ENCODE measurements at places on chromosomes 5 and 9.

DNA sequence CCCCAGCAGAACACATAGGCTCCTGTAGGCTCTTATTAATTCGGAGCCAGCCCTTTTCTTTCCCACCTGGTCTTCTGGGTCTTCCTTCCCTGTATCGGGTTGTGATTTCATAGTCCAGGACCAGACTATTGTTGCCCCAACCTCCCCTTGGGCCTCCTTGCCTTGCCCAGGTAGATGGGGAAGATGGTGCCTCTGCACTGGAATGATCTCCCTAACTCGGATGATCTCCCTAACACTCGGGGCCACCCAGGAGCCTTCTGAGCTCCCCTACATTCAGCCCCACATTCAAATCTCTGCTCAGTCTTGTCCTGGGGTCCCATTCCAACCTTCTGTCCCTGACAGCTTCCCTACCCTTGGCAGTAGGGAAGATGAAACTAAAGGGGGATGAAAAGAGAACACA lies 2.7 kb upstream of the IRF1 start:
- H3K4me3 ChIP-seq, result no peak overlapping the region
- no peak overlapping the region for H3K27ac ChIP-seq
- H3K27me3 ChIP-seq, result peaks cover 39% of the 10 kb centered on the region
- peaks cover 22% of the 10 kb centered on the region for H3K4me1 ChIP-seq

DNA sequence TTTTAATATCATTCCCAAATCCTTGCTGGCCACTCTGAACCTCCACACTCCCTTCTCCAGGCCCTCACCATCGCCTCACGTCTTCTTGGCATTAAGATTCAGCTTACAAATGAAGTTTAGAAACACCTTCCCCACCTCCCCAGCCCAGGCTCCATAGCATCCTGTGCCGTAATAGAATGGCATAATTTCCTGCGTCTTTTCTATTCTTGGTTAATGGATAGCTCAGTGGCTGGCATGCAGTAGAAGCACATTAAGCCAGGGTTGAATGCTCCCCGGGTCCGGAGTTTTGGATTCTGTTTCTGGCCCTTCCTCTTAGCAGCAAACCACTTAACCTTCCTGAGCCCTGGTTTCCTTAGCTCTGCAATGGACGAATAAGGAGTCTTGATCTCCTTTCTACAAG lies 13.8 kb downstream of the WWC1 start:
- peaks cover 10% of the 10 kb centered on the region for H3K27me3 ChIP-seq
- no peaks in the 10 kb centered on the region for H3K36me3 ChIP-seq
- H3K27ac ChIP-seq, result no peak overlapping the region
- no peak overlapping the region for H3K4me3 ChIP-seq

- H3K27ac ChIP-seq, result no peak overlapping the region
- peaks cover 18% of the 10 kb centered on the region for H3K4me1 ChIP-seq
- H3K4me3 ChIP-seq, result peak overlapping the region; percentile 70
- no peaks in the 10 kb centered on the region for H3K36me3 ChIP-seq
- H3K27me3 ChIP-seq, result peaks cover 70% of the 10 kb centered on the region
- peak; percentile 87 for DNase-seq
Measured at GRCh38 chr9:107487521-107488374, 1.8 kb downstream of the KLF4 start.

DNA sequence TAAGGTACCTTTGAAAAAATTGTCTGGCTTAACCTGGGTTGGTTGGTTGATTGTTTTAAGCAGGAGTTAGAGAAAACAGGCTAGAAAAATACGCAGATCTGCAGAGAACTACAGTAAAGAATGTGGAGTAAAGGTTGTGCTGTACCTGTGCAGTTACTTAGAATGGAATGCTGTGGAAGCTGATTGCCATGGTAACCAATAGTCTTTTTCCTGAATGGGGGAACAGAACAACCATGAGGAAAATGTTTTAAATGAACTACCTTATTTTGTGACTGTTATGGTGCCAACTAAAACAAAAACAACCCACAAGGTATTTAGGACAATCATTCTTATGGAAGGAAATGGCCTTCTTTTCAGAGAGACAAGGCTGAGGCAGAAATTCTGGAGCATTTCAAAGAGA lies 4.8 kb upstream of the HOMER1 start:
- H3K27me3 ChIP-seq, result no peaks in the 10 kb centered on the region
- peaks cover 5% of the 10 kb centered on the region for H3K4me1 ChIP-seq
- peak; percentile 64 for DNase-seq
- H3K36me3 ChIP-seq, result no peaks in the 10 kb centered on the region
- H3K4me3 ChIP-seq, result no peak overlapping the region

DNA sequence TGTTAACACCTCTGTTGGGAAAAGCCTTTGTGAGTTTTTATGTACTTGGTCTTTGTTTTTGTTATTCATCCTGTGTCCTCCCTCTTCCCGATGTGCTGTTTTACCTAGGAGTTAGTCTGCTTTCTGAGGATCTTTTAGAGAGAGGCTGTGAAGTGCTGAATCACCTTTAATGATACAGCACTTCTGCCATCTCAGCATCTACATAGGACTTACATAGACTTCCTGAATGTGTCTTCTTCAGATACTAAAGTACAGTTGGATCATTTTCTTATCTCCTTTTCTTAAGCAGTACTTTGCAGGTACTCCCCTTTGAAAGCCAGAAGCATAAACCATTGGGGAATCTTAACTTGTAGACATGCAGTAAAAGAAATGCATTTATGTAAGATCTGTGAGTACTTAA lies 31.5 kb downstream of the OTULIN start:
- peak; percentile 52 for DNase-seq
- H3K36me3 ChIP-seq, result peaks cover 20% of the 10 kb centered on the region
- no peak overlapping the region for H3K27ac ChIP-seq
- H3K4me3 ChIP-seq, result no peak overlapping the region
- H3K4me1 ChIP-seq, result peaks cover 15% of the 10 kb centered on the region

GRCh38 chr5:142245786-142246185 lies 79.0 kb downstream of the SPRY4 start:
- no peaks in the 10 kb centered on the region for H3K27me3 ChIP-seq
- no peak overlapping the region for H3K4me3 ChIP-seq
- H3K36me3 ChIP-seq, result no peaks in the 10 kb centered on the region
- no peak overlapping the region for H3K27ac ChIP-seq

DNA sequence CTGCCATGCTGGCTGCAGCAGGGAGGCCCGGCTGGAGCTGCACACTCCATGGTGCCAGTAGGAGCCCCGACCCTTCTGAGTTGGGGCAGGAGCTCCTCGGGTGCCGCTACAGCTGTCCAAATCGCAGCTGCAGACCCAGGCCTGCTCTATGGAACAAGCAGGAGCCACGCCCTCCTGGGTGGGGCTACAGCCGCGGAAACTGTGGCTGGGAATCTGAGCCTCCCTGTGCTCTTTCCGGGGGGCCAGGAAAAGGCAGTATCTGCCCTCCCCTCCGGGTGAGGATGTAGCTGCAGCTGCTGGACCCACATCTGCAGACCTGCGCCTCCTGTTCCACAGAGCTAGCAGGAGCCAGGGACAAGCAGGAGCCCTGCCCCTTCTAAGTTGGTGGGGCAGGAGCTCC lies 278.9 kb upstream of the ACTBL2 start:
- no peak overlapping the region for H3K4me3 ChIP-seq
- no peaks in the 10 kb centered on the region for H3K27me3 ChIP-seq
- H3K4me1 ChIP-seq, result no peaks in the 10 kb centered on the region
- H3K36me3 ChIP-seq, result no peaks in the 10 kb centered on the region

- no peak for DNase-seq
- no peaks in the 10 kb centered on the region for H3K27me3 ChIP-seq
- H3K4me3 ChIP-seq, result no peak overlapping the region
- no peaks in the 10 kb centered on the region for H3K36me3 ChIP-seq
- peaks cover 7% of the 10 kb centered on the region for H3K4me1 ChIP-seq
- no peak overlapping the region for H3K27ac ChIP-seq
Measured at GRCh38 chr9:83435301-83435700, 102.9 kb downstream of the FRMD3 start.

DNA sequence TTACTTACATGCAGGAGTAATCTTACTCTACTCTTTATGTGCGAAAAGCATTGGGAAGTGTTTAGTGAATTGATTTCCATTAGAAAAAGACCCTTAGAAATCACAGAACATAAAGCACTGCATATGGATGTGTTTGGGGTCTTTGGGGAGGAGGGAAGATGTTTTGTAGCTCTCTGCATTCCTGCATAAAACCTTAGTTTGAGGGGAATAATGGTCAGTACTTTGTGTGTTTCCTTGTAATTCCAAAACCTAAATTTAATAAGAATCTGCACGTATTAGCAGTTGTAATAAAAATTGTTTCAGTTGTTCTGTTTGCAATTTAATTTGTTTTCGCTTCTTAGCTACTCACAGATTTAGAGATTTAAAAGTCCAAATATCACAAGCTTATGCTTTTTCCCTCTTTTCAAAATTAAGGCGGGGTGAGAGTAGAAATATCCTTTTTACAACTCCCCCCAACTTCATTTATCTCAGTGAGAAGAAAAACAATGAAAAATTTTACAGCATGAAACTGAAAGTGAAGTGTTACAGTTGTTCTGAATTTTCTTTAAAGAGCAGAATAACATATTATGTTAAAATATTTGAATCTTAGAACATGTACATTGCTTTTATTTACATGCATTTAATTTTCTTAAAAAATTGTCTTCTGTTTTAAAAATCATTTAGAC lies 143.8 kb downstream of the SMARCA2 start:
- peak; percentile 56 for DNase-seq
- H3K36me3 ChIP-seq, result no peaks in the 10 kb centered on the region
- no peaks in the 10 kb centered on the region for H3K27me3 ChIP-seq

GRCh38 chr5:34467436-34467835 lies 188.7 kb upstream of the RAI14 start:
- DNase-seq, result no peak
- H3K36me3 ChIP-seq, result no peaks in the 10 kb centered on the region
- H3K4me1 ChIP-seq, result no peaks in the 10 kb centered on the region
- no peaks in the 10 kb centered on the region for H3K27me3 ChIP-seq
- H3K4me3 ChIP-seq, result no peak overlapping the region
- no peak overlapping the region for H3K27ac ChIP-seq

- peaks cover 45% of the 10 kb centered on the region for H3K27me3 ChIP-seq
- H3K36me3 ChIP-seq, result no peaks in the 10 kb centered on the region
- H3K27ac ChIP-seq, result no peak overlapping the region
- peak; percentile 92 for DNase-seq
- H3K4me1 ChIP-seq, result peaks cover 26% of the 10 kb centered on the region
Measured at GRCh38 chr5:171418316-171418981, 998 bp upstream of the FGF18 start.

GRCh38 chr9:97596906-97597305 lies 36.3 kb downstream of the TSTD2 start:
- DNase-seq, result no peak
- no peaks in the 10 kb centered on the region for H3K4me1 ChIP-seq
- H3K4me3 ChIP-seq, result no peak overlapping the region
- H3K27ac ChIP-seq, result no peak overlapping the region
- H3K36me3 ChIP-seq, result no peaks in the 10 kb centered on the region
- no peaks in the 10 kb centered on the region for H3K27me3 ChIP-seq

DNA sequence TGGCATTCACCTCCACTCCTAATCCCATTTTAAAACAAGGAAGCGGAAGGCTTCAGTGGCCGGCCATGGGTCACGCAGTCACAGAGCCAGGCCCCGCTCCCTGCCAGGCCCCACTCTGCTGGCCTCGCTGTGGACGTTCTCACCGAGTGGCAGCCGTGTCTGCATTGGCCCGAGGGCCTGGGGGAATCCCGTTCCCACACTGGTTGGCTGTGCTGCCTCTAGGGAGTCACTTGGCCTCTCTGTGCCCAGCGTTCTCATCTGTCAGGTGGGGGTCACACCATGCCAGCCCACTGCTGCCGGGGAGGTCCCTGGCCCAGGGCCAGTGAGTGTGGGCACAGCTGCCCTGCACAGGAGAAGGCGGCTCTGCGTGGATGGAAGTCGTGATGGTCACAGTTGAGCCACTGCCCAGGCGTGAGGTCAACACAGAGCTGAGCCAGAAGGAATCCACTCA lies 13.4 kb upstream of the SLC9A3 start:
- DNase-seq, result no peak
- no peak overlapping the region for H3K4me3 ChIP-seq
- no peaks in the 10 kb centered on the region for H3K27me3 ChIP-seq
- no peaks in the 10 kb centered on the region for H3K4me1 ChIP-seq
- H3K36me3 ChIP-seq, result no peaks in the 10 kb centered on the region

GRCh38 chr9:133113163-133113948 lies 7.7 kb downstream of the RALGDS start:
- H3K27ac ChIP-seq, result no peak overlapping the region
- peaks cover 9% of the 10 kb centered on the region for H3K27me3 ChIP-seq
- no peak overlapping the region for H3K4me3 ChIP-seq

DNA sequence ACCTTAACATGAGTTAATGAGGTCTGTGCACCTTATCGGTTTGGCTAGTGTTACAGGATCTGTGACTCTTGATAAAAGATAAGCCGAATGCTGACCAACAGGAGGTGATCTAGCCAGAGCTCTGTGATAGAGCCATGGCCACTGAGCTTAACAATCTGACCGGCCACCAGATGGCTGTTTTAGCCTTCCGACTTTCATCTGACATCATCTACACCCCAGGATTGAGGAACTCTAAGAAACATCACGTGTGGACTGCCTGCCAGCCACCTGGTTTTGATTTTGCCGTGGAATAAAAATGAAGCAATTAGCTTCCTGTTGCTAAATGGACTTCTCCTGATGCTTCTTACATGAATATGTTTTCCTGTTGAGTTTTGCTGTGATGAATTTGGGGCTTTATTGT lies 281.3 kb downstream of the CEMIP2 start:
- no peaks in the 10 kb centered on the region for H3K4me1 ChIP-seq
- DNase-seq, result peak; percentile 67
- no peak overlapping the region for H3K27ac ChIP-seq
- no peak overlapping the region for H3K4me3 ChIP-seq
- no peaks in the 10 kb centered on the region for H3K27me3 ChIP-seq
- H3K36me3 ChIP-seq, result no peaks in the 10 kb centered on the region

GRCh38 chr9:128153060-128153946 lies 4.0 kb downstream of the LCN2 start:
- H3K4me3 ChIP-seq, result no peak overlapping the region
- H3K27ac ChIP-seq, result no peak overlapping the region
- H3K36me3 ChIP-seq, result no peaks in the 10 kb centered on the region
- H3K27me3 ChIP-seq, result no peaks in the 10 kb centered on the region
- DNase-seq, result no peak

GRCh38 chr9:95036676-95037075 lies 280.8 kb downstream of the FANCC start:
- DNase-seq, result no peak
- H3K4me1 ChIP-seq, result no peaks in the 10 kb centered on the region
- H3K4me3 ChIP-seq, result no peak overlapping the region
- no peaks in the 10 kb centered on the region for H3K27me3 ChIP-seq

- no peaks in the 10 kb centered on the region for H3K27me3 ChIP-seq
- peak; percentile 75 for DNase-seq
- no peaks in the 10 kb centered on the region for H3K36me3 ChIP-seq
- H3K4me3 ChIP-seq, result no peak overlapping the region
- H3K27ac ChIP-seq, result no peak overlapping the region
Measured at GRCh38 chr5:94524841-94525697, 93.3 kb downstream of the KIAA0825 start.

GRCh38 chr5:150313921-150314716 lies 11.4 kb upstream of the ARSI start:
- H3K4me3 ChIP-seq, result no peak overlapping the region
- no peak overlapping the region for H3K27ac ChIP-seq
- no peaks in the 10 kb centered on the region for H3K27me3 ChIP-seq
- no peaks in the 10 kb centered on the region for H3K36me3 ChIP-seq
- no peak for DNase-seq
- H3K4me1 ChIP-seq, result no peaks in the 10 kb centered on the region
